ENCODE measurements at places on chromosomes 1 and 21.

GRCh38 chr1:227777156-227777555 is 38.3 kb upstream of the PRSS38 start:
- no peaks in the 10 kb centered on the region for H3K27me3 ChIP-seq
- DNase-seq, result no peak
- peaks cover 66% of the 10 kb centered on the region for H3K36me3 ChIP-seq
- H3K4me1 ChIP-seq, result no peaks in the 10 kb centered on the region

DNA sequence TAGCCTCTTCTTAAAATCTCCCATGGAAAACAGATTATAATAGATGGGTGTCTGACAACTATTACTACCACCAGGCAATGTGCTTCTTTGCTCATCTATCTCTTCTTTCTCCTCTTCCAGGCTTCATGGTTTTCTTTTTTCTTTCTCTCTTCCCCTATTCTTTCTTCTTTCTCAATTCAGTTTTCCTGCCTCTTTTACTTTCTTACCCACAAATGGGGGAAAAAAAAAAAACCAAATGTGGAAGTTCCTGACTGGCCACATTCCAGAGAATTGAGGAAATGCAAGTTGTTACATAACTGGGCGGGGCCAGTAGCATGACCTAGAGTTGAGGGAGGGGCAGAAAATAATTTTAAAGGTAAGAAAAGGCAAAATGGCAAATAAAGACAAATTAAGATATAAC is 10.9 kb upstream of the SMG7 start:
- H3K27me3 ChIP-seq, result no peaks in the 10 kb centered on the region
- no peak overlapping the region for H3K27ac ChIP-seq
- H3K4me3 ChIP-seq, result no peak overlapping the region
- no peak for DNase-seq

DNA sequence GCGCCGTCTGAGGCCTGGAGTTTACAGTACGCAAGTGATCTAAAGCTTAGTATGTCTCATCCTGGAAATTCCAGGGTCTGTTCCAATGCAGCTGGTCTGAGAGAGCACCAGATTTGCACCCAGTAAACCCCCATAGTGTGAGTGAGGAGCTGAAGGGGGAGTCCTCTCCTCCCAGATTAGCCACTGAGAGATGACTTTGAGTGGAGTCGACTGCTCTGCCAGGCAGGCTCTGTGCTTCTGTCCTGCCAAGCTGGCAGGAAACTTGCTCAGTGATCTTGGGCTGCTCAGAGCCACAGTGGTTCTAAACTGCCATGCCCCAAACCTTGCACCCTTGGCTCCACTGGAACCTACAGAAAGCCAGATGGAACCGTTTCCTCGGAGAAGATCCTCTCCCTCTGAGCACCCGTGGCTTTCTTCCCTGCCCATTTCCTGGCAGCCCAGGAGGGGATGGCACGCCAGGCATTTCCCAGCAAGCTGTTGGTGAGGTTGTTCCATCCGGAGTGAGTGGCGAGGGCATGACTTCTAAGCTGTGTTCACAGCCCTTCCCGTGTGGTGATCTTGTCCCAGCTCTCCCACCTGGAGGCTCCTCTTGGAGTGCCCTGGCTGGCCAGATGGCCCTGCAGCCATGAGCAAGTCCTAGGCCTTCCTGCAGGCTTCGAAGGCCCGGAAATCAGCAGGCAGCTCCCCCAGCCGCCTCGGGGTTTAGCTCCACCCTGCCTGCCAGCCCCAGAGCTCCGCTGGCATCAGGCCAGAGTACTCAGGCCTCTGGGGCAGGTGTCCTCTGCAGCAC is 125.9 kb upstream of the VAMP3 start:
- DNase-seq, result no peak
- H3K4me3 ChIP-seq, result no peak overlapping the region
- H3K4me1 ChIP-seq, result no peaks in the 10 kb centered on the region

DNA sequence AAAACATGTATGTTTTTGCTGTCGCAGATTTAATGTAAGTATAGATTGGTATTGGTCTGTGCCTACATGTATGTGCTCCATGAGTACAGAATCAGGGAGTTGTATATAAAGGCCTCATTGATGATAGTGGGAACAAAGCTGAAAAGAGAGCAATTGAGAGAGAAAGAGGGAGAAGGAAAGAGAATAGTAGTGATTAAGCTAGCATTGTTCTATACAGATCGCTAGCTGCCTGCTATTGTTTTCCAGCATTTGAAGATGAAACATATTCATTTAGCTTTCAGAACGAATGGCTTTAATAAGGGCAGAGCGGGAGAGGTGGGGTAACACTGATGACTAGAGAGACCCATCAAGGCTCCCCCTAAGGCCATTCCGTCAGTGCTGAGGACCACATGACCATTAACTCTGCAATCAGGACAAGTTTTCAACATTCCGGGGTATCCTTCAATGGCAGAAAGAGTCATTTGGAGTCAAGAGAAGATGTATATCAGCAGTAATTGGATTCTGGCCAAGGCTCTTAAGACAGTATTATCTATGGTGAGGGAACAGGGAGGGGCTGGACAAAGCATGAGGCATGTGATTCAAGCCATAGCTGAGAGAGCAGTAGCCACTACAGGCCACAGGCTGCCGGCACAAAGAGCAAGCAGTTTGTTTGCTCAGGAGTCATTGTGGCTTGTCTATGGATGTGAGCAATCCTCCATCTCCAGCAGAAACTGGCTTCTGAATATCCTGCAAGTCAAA is 176.5 kb downstream of the PBX1 start:
- DNase-seq, result no peak
- H3K4me1 ChIP-seq, result no peaks in the 10 kb centered on the region

GRCh38 chr1:10753299-10753698 is 43.1 kb downstream of the CASZ1 start:
- H3K36me3 ChIP-seq, result no peaks in the 10 kb centered on the region
- H3K4me1 ChIP-seq, result peaks cover 45% of the 10 kb centered on the region
- no peak overlapping the region for H3K27ac ChIP-seq

DNA sequence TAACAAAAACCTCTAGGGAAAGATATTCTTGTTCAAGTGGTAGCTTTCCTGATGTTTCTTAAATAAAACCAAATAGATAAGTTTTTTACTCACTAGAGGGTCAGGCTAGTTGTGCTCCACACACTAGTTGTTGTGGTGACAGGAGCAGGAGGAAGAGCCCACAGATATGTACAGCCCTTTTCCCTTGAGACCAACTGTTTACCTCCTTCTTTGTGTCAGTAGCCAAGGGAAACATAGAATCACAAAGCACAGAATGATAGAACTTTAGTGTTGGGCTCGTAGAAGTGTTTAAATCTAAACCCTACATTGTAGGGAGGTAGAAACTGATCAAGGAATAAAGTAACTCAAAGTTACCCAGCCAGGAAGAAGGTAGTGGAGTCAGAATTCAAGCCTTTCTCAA is 309.0 kb downstream of the CTH start:
- no peaks in the 10 kb centered on the region for H3K36me3 ChIP-seq
- no peaks in the 10 kb centered on the region for H3K4me1 ChIP-seq
- DNase-seq, result no peak
- H3K27ac ChIP-seq, result no peak overlapping the region
- H3K27me3 ChIP-seq, result no peaks in the 10 kb centered on the region

DNA sequence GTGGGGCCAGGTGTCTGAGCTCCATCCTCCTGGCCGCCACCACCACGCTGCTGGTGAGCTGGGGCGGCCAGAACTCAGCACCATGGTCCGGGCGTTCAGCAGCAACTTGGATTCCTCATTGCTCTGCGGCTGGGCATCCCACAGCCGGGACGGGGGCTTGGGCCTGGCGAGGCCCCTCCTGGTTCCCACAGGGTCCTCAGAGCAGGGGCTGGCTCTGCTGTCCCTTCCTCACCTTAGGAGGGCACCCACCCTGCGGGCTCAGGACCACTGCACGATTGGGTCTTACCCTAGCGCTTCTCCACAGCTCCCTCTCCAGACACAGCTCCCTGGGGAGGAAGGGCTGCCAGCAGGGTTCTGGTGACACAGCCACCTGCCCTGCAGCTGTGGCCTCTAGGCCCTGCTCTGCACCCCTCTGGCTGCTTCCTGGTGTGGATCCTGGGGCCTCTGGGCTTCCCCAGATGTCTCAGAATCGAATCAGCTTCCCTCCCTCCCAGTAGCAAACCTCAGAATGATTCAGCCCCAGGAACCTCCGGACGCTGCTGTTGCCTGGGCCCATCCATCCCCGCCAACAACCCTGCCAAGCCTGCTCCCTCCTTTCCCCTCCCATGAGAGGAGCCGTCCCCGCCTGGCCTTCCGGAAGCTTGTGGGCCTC is 25.0 kb downstream of the CRYAA start:
- DNase-seq, result no peak
- H3K4me1 ChIP-seq, result peaks cover 14% of the 10 kb centered on the region
- no peaks in the 10 kb centered on the region for H3K36me3 ChIP-seq

DNA sequence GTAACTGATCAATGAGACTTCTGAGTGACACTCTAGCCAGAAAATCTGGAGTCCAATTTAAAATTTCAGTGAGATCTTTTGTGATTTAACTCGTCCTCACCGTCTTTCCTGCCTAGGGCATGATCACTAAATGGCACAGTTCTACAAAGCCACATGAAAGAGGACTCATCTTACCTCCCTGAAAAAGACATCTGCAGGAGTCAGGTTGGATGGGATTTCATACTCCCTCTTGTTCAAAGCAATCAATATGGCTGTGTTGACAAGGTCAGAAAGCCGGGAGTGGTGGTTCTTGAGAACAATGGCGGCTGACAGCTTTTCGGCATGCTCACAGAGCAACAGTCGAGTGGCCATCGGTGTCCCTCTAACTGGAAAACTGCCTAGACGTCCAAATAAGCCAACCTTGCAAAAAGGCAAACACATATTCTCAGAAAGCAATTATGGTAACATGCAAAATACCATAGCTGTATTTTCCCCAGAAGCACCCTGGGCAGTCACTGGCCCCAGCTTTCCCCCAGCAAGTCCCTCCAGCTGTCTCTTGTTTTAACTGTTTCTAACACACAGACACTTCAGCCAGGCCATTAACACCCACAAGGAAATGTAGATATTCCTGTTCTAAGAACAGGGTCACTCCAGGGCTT is 36.6 kb upstream of the ACTA1 start:
- no peaks in the 10 kb centered on the region for H3K27me3 ChIP-seq
- DNase-seq, result no peak
- H3K36me3 ChIP-seq, result peaks cover 29% of the 10 kb centered on the region
- no peaks in the 10 kb centered on the region for H3K4me1 ChIP-seq

DNA sequence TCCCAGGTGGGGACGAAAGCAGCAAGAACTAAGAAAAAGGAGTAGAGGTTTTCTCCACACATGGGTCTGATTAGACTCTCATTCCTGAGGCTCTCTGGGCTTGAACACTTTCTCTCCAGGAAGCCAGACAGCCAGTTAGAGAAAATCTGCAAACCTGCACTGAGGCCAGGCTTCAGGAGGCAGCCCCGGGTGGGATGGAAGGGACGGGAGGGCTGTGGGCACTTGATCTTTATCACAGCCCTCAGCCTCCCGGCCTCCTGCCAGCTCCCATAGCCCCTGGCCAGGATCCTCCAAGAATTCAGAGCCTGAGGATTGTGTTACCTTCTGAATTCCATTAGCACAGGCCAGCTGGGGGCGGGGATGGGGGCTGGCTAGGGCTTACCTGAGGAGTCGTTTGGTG is 40.1 kb downstream of the SERTAD4 start:
- H3K27ac ChIP-seq, result no peak overlapping the region
- no peak for DNase-seq
- H3K4me3 ChIP-seq, result no peak overlapping the region
- no peaks in the 10 kb centered on the region for H3K36me3 ChIP-seq
- H3K27me3 ChIP-seq, result peaks cover 21% of the 10 kb centered on the region

DNA sequence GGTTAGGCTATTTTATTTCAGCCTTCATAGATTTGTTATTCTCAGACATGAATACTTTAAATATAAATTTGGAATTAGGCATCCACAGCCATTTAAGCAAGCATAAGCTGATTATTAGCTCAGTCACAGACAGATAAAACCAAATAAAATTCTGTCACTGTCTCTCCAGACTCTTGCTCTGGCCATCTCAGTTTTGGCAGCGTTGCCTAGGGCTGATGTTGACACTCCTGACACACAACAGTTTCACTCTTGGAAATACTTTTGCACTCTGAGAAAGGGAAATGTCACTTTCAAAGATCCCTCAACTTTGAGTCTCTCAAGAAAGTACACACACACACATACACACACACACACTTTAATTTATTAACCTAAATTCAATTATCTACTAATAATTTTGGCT is 372.7 kb downstream of the BRINP3 start:
- H3K4me3 ChIP-seq, result no peak overlapping the region
- no peaks in the 10 kb centered on the region for H3K4me1 ChIP-seq
- H3K36me3 ChIP-seq, result no peaks in the 10 kb centered on the region
- no peak for DNase-seq
